ENCODE measurements at places on chromosomes 5 and 9.

DNA sequence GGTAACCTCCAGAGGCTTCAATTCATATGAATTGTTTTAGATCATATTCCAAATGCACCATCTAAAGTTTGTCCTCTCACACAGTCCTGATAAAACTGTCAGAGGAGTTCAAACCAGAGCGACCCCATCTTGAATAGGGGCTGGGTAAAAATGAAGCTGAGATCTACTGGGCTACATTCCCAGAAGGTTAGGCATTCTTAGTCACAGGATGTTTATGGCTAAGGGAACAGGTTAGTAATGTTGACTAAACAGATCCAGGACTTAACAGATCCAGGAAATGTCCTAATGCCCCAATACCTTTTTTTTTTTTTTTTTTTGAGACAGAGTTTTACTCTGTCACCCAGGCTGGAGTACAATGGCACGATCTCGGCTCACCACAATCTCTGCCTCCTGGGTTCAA, 192.6 kb upstream of the PRDM9 start:
- DNase-seq, result no peak

DNA sequence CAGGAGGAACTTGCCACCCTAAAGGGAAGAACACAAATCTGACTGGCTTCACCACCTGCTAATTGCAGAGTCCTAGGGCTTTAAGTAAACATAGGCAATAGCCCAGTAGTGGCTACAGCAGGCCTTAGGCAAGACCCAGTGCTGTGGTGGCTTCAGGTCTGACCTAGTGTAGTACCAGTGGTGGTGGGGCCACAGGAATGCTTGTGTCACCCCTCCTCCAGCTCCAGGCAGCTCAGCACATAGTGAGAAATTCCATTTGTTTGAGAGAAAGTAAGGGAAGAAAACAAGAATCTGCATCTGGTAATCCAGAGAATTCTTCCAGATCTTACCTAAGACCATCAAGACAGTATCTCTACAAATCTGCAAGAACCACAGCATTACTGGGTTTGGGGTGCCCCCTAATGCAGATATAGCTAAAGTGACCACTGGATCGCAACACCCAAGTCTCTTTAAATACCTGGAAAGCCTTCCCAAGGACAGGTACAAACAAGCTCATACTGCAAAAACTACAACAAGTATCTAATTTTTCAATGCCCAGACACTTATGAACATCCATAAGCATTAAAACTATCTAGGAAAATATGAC, 102.6 kb upstream of the TRPM3 start:
- DNase-seq, result no peak

- DNase-seq, result no peak
These were observed 66.9 kb downstream of the SYK start for GRCh38 chr9:90868555-90868954.

DNA sequence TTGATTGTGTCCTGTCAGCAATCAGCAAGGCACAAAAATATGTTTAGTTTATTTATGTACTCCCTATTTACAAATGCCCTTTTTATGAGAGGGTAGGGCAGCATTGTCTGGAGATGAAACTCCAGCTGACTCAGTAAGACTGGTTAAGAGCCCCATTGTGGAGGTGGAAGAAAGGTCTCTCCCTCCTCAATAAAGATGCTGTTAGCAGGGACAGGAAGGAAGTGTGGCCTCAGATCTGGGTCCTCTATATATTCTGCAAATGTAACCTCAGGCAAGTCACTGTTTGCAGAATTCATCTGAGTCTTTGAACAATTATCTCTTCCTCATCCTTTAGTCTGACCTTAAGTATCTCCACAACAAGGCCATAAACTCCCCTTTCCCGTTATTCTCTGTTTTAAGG, 48.3 kb upstream of the TRAF1 start:
- DNase-seq, result no peak

DNA sequence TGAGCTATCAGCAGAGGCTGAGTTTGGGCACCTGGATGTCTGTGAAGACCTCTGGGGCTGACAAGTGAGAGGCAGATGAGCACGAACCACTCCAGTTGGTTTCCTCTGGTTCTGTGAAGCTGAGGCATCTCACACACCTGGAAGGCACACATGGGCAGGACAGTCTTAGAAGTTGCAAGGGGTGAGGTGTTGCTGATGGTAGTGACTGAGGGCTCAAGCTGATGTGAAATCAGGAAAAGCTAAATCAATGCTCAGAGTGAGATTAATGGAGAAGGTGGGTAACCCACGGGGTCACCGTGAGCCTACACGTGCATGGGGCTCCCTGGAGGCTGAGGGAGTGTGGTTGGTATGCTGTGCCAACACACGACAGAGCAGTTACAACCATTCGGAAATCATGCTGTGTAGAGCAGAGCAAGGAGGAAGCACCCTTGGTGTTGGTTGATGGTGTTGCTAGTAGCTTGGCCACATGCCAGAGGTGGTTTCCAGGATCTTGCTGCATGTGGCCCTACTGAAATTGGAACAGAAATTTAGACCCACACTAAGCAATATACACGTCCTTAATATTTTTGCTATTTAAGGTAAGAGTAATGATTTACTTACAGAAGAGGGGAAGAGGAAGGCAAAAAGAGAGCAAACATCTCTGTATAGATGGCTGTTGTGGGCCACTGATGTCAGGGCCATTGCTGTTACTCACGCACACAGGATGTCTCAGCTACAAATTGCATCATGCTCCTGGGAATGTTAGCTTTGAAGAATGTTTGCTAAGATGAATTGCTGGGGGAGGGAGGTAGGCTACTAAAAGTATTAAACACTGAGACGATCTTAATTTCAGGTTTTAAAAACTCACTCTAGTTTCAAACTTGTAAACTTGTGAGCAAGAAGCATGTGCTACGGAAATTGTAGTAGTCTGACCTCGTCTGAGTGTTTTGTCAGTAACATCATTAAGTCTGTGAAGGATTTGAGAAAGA, 170.5 kb downstream of the ARHGEF28 start:
- DNase-seq, result peak; percentile 11

DNA sequence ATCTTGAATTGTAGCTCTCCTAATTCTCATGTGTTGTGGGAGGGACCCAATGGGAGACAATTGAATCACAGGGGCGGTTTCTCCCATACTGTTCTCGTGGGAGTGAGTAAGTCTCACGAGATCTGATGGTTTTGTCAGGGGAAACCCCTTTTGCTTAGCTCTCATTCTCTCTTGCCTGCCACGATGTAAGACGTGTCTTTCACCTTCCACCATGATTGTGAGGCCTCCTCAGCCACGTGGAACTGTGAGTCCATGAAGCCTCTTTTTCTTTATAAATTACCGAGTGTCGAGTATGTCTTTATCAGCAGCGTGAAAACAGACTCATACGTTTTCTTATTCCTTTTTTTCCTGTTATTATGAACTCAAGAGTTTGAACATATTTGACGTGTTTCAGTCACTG, 39.1 kb downstream of the RETREG1 start:
- no peak for DNase-seq

DNA sequence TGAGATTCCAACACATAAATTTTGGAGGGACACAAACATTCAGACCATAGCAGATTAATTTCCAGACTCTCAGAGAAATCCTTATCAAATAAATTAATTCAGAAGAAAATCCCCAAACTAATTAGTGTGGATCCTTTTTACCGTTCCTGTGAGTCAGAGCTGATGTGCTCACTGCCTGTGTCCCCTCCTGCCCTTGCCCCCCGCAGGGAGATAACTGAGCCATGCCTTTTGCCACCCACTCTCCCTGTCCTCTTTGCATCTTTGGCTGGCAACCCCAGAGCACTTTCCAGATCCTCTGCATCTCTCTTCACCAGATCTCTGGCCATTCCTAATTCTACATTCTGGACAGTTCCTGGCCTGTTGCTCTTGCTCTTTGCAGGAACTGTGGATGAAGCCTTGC, 135.4 kb upstream of the MAP1B start:
- DNase-seq, result no peak
